ACHN (cell line): ENCODE measurements at places on chromosomes 7 and 10.

DNA sequence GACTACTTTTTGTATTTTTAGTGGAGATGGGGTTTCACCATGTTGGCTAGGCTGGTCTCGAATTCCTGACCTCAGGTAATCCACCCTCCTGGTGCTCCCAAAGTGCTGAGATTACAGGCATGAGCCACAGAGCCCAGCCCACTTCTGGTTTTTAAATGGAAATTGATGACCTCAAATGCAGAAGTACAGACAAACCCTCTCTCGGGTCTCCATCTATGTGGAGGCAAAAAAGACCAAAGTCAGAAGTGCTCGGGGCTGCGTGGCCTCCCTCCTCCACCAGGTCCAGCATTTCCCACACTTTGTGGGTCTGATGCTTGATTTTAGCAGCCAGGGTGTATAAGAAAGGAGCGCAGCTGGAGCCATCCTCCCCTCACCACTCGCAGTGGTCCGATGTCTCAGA is 187.3 kb upstream of the AUTS2 start:
- DNase-seq: no peak

DNA sequence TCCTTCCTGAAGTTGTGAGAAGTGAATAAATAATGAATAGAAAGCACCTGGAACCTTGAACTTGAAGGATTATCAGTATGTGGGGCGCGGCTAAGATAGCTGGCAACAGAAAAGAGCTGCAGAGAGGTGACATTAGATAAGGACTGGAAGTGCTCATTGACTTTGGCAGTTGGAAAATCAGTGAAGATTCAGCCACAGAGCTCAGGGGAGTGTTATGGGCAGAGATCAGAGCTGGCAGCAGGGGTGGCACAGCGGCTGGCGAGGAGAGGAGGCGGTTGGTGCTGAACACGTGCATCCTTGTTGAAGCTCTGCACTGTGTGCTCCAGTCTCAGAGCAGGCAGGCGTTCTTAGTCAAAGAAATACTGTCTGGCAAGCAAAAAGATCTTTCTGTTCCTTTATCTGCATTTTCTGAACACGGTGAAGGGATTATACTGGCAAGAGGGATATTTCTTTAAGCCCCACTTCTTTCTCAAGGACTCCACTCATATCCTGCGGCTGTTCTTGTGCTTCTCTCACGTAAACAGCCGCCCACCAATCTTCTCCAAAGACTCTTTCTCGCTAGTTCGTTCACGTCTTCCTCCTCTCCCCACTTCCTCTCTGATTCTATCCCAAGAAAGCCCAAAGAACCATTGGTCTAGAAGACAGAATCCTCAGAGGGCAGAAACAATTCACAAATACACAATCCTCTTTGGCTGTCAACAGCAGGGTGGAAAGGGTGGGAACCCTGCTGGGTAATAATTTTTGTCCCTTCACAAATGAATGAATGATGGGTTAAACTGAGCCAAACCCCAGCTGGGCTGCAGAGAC is 38.6 kb upstream of the ADD3 start:
- no peak for DNase-seq

GRCh38 chr10:103896225-103896624 is 21.8 kb downstream of the STN1 start:
- DNase-seq: no peak

- no peak for DNase-seq
These were observed 1340.9 kb downstream of the XPNPEP1 start for GRCh38 chr10:108582387-108582786.

DNA sequence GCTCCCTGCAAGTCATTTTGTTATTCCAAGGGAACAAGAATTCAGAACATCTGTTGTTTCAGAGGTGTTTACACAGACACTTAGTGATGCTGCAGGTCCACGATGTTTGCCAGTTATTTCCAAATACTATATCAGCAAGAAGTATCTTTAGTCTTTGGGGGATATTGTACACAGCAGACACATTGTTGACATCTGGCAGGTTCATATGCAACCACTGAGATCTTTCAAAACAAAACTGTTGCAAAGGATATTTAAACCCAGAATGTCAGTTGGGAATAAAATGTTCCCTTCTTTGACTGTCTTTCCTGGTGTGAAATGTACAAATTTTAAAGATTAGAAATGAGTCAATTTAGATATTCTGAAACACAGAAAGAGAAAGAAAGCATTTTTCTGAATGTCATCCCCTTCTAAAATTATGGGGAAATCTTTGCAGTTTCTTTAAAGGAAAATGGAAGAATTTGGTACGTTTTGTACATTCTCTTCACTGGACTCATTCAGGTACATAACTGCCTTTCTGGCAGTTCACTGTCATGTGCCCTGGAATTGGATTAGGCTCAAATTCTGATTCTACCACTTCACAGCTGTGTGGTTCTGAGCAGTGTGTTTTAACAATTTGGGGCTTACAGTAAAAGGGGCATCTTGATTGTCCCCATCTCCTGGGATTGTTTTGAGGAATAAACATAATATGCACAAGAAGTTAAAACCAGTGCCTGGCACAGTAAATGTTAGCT is 40.3 kb upstream of the CELF2 start:
- DNase-seq: no peak

- no peak for DNase-seq
These were observed 3.7 kb downstream of the ZNF775 start for GRCh38 chr7:150382844-150383225.

DNA sequence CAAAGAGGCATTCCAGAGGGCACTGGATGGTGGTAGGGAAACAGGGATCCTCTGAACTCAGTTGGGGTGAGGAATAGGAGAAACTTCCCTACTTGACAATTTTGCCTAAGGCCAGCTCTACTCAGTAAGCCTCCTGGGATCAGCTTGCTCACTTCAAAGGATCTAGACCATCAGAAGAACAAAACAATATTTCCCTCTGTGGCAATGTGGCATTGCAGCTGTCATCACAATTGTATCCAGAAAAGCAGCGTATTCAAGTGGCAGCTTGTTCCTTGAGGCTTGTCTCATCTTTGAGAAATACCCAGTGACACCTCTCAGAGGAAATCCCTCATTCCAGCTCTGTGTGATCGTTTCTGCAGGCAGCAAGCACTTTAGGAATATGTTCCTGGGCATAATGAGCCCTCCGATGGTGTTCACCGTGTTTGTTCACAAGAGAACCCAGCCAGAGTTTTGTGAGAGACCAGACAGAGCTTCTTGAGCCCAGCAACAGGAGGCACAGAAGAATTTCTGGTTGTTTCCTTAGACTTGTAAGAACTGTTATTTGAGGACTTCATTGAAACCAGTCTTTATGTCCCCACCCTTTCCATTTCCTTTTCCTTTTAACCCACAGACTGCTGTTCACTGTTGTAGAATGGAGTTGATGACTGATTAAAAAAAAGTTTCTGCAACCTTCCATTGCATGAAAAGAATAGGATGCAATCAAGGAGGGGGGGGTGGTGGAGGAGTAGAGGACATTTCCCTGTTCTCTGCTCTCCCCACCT is 747.3 kb downstream of the LRMDA start:
- no peak for DNase-seq

- no peak for DNase-seq
These were observed 30.2 kb downstream of the NPTX2 start for GRCh38 chr7:98647326-98647725.

DNA sequence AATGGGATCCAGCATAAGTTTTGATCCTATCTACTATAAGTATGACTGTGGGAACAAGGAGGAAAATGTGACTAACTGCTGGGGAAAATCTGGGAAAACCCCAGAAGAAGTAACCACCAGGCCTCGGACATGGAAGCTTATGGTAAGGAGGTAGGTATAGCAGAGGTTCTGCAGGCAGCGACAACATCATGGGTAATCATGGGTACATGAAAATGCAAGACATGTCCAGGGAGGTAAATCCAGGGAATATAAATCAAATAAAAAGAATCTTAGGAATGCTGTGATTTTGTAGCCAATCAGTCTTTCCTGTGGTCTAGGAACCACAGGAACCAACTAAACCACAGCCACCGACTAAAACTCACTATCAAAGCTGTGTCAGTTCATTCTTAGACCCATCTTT is 168.3 kb upstream of the NPY start:
- no peak for DNase-seq

DNA sequence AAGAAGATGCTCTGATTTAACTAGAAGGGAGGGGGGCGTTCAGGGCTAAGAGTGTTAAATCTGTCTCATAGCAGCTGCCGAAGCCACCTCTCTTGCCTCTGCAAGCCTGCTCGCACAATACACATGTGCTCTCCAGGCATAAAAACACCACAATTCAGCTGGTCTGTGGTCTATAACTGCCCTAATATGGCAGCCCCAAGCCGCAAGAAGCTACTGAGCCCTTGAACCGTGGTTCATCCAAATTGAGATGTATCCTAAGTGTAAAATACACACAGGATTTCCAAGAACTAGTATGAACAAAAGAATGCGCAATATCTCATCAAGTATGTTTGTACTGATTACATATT is 70.8 kb upstream of the FGFR2 start:
- DNase-seq: no peak

DNA sequence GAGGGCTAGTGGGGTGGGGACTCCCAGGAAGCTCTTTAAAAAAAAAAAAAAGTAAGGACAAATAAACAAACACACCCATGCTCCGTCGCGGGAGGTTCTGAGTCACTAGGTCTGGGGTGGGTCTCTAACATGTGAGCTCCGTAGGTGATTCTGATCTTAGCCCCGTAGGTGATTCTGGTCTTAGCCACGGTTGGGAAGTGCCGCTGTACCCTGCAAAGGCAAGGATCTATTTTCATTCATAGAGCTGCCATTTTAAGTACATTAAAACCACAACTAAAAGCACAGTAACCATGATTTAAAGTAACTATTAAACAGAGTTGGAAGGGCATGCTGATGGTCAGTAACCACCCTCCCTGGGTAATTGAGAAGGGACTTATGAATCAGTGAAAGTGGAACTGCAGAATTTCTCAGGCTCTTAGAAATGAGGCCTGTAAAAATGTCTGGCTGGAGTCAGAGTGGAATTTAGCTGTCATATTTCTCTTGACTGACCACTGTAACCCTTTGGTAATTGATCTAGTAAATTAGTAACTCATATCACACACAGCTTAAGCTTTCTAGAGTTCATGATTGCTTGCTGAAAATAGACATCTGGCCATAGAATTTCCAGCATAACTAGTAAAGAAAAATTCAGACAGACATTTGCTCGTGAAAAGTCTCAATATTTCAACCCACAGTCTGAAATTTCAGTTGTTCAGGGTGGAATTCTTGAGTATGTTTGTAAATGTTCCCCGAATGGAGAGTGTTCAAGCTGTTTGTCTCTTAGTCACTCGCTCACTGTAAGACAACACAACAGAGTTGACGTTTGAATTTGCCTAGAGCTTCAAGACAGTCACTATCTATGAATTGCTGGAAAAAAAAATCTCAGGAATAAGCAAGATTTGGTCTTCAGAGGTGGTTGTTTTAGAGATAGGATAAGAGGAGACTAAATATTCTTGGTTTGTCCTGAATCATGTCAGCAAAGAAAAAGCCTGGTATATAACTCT is 34.2 kb upstream of the TCF7L2 start:
- peak; percentile 86 for DNase-seq

DNA sequence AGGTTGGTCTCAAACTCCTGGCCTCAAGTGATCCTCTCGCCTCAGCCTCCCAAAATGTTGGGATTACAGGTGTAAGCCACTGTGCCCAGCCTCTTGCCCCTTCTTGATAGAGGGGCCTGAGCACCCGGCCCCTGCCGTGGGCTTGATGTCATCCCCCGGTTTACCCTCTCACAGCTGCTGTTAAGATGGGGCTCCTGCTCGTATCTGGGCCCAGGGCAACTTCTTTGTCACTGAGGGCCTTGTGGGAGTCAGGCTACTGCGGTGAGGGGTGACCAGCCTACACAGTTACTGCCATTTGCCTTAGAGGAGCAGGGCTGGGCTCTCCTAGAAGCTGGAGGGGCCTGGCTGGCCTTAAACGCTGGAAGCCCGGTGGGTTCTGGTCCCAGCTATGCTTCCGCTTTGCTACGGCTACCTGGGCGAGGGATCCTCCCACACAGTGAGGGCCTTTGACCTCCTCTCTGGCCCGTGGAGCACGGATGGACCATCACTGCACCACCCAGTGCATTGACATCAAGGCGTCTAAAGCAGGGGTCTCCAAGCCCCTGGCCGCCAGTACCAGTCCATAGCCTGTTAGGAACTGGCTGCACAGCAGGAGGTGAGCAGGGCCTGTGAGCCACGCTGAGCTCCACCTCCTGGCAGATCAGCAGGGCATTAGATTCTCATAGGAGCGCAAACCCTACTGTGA is 1.1 kb upstream of the TMEM130 start:
- DNase-seq: no peak
